Stimulated activated CD8-positive, alpha-beta memory T cell treated with anti-CD3 and anti-CD28 coated beads, Interleukin-4, amount 100 ng/mL, for 1 hour (primary cell): ENCODE measurements at places on chromosomes 11 and 22.

DNA sequence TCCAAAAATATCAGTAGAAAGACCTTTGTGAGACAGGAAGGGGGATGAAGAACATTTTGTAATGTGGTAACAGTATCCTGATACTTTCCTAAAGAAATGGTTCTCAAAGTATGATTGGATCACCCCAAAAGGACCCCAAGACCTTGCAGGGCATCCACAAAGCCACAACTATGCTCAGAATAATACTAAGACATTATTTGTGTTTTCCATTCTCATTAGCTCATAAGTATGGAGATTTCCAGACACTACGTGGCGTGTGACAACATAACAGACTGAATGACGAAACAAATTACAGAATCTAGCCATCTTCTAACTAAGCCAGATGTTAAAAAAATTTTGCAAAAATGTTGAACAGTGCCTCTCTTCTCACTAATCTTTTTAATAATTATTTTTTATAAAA is 24.9 kb downstream of the CHEK2 start:
- DNase-seq = no peak

GRCh38 chr22:32842486-32842885 is 41.0 kb downstream of the TIMP3 start:
- no peak for DNase-seq

DNA sequence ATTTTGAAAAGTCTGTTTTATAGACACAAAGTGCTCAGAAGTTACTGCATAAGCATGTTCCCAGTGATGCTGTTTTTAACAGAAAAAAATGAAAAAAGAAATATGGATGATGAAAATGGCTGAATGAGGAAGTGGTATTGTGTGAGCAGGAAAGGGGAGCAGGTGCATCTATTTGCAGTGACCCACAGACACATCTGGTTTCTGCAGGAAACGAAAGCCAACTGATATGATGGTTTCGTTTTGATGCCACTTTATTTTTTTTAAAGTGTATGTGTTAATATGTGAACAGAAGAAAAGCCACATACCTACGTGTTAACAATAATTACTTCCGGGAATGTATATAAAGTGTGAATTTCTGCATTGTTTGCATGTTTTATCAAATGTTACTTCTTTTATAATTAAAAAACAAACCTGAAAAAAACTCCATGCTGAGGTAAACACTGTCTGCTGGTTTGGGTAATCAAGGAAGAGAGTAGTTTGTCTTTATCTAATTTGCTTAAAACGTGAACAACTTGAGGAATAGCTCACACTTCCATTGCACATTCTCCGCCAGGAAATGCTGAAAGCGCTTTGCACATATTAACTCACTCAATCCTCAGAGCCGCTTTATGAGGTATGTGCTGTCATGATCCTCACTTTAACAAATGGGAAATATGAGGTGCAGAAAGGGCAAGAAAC is 1335.9 kb downstream of the TBC1D22A start:
- DNase-seq = no peak

DNA sequence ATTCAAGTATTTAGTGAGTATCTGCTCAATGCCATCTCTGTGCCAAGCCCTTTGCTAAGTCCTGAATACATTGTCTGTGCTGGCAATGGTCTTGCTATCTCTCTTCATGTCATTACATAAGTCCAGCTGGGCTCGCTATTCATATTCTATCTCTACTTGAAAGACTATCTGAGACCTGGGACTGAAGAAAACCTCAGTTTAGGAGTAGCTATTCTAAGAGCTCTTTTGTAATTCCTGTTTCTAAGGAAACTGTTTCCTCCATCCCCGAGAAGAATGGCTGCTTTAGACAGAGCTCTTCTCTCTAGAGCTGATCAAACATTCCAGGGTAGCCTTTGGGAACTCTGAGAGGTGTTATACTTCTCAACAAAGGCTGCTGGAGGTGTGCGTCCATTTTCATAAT is 33.0 kb downstream of the SLC17A6 start:
- DNase-seq = no peak

DNA sequence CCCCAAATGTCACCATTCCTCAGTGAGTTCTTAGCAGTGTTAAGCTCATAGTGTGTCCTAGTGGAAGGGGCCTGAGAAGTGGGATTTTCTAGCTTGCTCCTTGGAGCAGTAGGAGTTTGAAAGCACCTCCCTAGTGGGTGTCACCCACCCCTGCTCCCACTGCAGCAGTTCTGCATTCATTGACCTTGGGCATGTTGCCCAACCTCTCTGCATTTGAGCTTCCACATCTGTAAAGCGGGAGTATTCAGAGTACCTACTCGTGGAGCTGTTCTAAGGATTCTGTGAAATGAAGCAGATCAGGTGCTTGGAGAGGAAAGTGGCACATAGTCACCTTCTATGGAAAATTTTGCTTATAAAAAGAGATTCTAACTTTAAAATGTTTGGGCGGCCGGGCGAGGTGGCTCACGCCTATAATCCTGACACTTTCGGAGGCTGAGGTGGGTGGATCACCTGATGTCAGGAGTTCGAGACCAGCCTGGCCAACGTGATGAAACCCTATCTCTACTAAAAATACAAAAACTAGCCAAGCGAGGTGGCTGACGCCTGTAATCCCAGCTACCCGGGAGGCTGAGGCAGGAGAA is 16.9 kb downstream of the LMO2 start:
- DNase-seq = no peak

DNA sequence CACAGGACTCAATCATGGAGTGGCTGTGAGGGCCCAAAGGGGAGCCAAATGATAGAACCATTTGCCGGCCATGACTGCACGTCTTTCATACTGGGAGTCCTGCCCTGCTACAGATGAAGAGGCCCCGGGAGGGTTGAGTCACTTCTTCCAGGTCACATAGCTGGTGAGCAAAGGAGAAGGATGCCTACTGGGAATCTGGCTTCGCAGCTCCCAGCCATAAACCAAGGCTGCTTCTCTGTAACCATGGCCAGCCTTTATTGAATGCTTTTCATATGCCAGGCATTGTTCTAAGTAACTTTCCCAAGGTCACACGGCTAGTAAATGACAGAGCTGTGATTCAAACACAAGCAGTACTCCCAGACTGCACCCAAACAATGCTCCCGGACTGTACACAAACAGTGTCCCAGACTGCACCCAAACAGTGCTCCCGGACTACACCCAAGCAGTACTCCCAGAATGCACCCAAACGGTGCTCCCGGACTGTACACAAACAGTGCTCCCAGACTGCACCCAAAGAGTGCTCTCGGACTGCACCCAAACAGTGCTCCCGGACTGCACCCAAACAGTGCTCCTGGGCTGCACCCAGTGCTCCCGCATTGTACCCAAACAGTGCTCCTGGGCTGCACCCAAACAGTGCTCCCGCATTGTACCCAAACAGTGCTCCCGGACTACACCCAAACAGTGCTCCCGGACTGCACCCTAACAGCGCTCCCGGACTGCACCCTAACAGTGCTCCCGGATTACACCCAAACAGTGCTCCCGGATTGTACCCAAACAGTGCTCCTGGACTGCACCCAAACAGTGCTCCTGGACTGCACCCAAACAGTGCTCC is 89.8 kb downstream of the FBXO7 start:
- no peak for DNase-seq
